ENCODE measurements at places on chromosomes 12 and 14. TPM values are rescaled to one million over a fixed set of nuclear protein-coding genes. Genes with fewer than 3 reads are reported as not detected.

Gene COL2A1
- not detected for total RNA-seq

Gene CLMN
- 6.6 TPM for total RNA-seq

Gene ZNF384
- 17.8 TPM for total RNA-seq

Gene TMEM229B
- total RNA-seq: 0.37 TPM

Gene INHBC
- under 0.01 TPM for total RNA-seq

Gene ACVRL1
- total RNA-seq: 201 TPM

Gene CLBA1
- 8.8 TPM for total RNA-seq

Gene CFAP73
- total RNA-seq: not detected

Gene SSTR1
- total RNA-seq: under 0.01 TPM

Gene ESYT1
- 170 TPM for total RNA-seq

Gene CMA1
- total RNA-seq: not detected

Gene EIF2B2
- total RNA-seq: 53.8 TPM

Gene ATN1
- 10.3 TPM for total RNA-seq

Gene KRT72
- not detected for total RNA-seq
